ENCODE measurements at places on chromosomes 12 and 14.

GRCh38 chr12:2409656-2410265 lies 357.0 kb downstream of the CACNA1C start:
- DNase-seq: no peak

GRCh38 chr12:10278104-10278503 lies 29.6 kb upstream of the KLRD1 start:
- DNase-seq: no peak

DNA sequence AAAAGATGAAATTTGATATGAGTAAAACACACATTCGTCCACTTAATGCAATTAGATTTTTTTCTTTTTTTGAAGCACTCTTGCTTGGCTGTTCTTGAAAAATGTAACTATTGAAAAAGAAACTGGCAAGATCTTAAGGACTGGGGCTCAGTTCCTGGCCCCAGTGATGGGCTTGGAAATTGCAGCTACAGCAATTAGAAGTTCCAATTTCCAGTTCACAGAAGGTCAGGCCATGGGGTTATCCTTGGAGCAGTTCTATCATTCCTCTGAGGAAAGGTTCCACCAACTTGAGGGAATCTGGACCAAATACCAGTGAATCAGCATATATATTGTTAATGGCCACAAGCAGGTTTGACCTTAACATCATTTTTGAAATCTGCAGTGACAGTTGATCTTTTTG lies 18.9 kb downstream of the IGF1 start:
- DNase-seq: no peak

DNA sequence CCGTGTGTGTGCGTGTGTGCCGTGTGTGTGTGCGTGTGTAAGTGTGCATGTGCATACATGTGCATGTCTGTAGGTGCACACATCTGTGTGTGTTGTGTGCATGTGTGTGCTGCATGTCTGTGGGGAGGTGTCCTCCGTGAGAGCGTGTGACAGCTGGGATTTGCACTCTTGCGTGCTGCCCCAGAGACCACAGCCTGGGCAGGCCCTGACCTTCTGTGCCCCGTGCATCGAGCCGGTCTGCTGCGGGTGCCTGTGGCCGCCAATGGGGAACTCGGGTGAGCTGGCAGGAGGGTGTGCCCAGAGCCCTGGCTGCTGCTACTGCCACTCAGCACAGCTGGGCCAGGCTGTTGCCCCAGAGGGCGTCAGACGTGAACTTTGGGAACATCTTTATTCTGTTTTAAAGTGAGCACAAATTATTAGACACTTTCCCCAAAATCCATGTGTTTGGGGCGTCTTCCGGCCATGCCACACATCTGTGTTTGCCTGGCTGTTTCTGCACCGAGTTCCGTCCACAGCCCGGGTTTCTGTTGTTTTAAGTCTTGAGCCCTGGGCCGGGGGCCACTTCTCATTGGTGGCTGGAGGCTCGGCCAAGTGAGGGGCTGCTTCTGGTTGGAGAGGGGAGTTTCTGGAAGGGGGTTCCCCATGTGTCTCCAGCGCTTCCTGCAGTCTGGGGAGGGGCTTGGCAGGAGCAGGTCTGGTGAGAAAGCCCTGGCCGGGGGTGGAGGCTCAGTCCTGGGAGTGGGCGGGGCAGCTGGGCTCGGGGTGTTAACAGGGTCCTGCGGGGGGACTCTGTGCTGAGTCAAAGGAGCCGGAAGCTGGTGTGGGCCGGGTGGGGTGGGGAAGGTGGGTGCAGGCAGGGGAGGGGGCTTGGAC lies 7.6 kb downstream of the CEP170B start:
- peak; percentile 85 for DNase-seq

DNA sequence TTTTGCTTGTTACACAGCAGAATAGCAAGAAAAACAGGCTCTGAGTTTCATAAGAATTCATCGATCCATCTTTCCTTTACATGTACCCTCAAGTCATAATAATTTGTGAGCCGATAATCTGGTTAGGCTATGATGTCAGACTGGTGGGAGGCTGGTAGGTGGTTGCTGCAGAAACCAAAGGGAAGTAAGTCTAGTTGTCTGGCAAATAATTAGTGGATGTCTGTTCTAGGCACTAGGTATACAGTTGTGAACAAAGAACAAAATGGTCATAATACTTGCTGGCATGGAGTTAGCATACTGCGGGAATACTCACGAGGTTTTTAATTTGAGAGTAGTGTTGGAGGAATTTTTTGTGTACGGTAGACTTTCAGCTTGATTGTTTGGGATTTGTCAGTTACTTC lies 8.8 kb downstream of the SUSD6 start:
- no peak for DNase-seq

GRCh38 chr12:50314636-50315312 lies 31.5 kb upstream of the LIMA1 start:
- DNase-seq: peak; percentile 73

GRCh38 chr12:119412811-119413794 lies 78.6 kb downstream of the CCDC60 start:
- peak; percentile 77 for DNase-seq

- no peak for DNase-seq
Measured at GRCh38 chr12:112473056-112473455, 54.3 kb downstream of the PTPN11 start.

- no peak for DNase-seq
Measured at GRCh38 chr12:118553856-118554504, 177.6 kb downstream of the SUDS3 start.

- no peak for DNase-seq
Measured at GRCh38 chr12:1977588-1977987, 26.7 kb downstream of the DCP1B start.

GRCh38 chr12:27005495-27005894 lies 8.7 kb downstream of the TM7SF3 start:
- no peak for DNase-seq

GRCh38 chr14:99231161-99231849 lies 40.7 kb downstream of the BCL11B start:
- no peak for DNase-seq

- DNase-seq: no peak
Measured at GRCh38 chr14:47277703-47278102, 397.7 kb downstream of the MDGA2 start.

DNA sequence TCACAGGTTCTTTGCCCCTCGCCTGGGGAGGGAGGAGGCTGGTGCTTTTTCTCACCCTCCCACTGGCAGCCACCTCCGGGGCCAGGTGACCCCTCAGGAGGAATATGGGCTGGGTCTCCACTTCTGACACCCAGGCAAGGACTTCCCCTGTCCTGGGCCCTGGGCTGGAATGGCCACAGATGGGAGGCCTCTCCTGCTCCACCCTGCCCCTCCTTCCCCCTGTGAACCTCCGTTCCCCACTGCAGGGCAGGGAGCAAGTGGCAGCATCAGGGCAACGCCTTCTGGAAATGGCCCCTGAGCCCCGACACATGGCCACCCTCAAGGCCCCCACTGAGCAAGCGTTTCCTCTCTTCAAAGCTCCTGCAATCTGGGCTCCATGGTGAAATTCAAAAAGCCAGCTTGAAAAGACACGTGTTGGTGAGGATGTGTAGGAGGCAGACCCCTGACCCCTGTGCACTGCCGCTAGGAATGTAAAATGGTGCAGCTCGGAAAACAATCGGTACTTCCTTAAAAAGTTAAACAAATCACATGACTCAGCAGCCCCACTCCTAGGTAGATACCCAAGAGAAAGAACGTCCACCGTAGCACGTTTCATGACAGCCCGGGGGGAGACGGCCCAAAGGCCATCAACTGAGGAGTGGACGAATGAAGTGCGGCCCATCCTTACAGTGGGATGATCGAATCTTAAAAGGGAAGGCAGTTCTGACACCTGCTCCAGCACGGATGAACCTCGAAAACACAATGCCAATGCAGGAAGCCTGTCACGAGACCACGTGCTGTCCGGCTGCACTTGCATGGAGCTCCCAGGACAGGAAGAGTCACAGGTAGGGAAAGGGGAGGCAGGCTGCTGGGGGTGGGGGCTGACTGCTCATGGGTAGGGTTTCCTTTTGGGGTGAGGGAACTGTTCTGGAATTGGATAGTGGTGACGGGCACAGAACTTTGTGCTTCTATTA lies 11.5 kb downstream of the XRCC3 start:
- no peak for DNase-seq

GRCh38 chr14:23128969-23129758 lies 10.1 kb upstream of the CEBPE start:
- no peak for DNase-seq

DNA sequence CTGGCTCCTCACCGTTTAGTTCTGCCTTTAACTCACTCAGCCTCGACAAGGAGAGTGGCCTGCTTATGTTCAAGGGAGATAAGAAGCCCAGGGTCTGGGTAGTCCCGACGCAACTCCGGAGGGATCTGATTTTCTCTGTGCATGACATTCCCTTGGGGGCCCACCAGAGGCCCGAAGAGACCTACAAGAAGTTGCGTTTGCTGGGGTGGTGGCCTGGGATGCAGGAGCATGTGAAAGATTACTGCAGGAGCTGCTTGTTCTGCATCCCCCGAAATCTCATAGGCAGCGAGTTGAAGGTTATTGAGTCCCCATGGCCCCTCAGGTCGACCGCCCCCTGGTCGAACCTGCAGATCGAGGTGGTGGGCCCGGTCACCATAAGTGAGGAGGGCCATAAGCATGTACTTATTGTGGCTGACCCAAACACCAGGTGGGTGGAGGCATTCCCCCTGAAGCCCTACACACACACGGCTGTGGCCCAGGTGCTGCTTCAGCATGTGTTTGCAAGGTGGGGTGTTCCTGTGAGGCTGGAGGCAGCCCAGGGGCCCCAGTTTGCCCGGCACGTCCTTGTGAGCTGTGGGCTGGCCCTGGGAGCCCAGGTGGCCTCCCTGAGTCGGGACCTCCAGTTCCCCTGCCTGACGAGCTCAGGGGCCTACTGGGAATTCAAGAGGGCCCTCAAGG lies 13.1 kb downstream of the CBLN3 start:
- DNase-seq: no peak

DNA sequence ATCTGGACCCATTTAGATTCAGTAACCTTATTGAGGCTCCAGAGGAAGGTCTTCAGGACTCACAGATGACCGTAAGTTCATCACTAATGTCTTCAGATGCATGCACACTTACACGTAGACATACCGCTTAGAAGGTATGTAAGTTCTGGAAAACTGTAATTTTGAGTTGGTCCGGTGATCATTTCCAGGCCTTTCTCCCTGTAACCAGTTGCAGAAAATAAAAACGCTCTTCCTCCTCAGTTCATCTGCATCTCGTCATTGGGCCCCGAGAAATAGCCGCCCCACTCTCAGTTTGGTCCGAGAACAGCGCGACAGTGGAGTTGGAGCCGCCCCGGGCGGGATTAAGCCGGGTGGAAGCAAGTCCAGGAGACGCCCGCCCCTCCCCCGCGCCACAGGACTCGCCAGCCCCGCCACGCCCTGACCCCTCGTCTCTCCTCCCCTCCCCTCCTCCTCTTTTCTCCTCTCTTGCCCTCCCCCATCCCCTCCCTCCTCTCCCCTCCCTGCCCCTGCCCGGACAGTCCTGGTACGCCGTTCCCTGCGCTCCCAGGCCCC lies 83.7 kb downstream of the TNFAIP2 start:
- peak; percentile 90 for DNase-seq

- no peak for DNase-seq
Measured at GRCh38 chr12:92027243-92027642, 118.4 kb downstream of the BTG1 start.

- DNase-seq: peak; percentile 12
Measured at GRCh38 chr12:71725011-71725410, 29.7 kb upstream of the RAB21 start.

DNA sequence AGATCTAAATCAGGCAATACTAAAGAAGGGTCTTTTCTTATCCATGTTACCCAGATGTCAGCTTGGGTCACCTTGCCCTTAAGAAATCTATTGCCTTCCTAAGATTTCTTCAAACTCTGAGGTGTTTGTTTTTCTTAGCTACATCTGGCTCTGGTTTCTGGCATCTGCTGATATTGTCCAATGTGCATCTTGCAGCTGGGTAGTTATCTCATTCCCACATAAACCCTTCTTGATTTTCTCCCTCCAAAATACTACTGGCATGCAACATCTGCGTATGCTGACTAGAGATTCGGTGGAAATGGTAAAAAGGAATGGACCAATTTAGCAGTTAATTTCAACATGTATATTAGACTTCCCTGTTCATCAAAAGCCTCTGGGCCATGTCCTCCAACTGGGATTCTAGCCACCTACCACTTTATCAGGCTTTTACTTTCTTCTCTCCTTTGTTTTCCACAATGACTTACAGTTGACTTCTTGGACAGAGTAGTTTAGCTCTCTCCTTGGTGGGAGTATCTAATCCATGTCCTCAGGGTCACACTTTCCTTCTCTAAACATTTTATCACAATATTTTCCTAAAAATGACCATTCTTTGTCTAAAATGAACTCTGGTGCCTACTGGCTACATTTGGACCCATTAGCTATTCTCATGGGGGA lies 324.8 kb upstream of the FAR2 start:
- no peak for DNase-seq

DNA sequence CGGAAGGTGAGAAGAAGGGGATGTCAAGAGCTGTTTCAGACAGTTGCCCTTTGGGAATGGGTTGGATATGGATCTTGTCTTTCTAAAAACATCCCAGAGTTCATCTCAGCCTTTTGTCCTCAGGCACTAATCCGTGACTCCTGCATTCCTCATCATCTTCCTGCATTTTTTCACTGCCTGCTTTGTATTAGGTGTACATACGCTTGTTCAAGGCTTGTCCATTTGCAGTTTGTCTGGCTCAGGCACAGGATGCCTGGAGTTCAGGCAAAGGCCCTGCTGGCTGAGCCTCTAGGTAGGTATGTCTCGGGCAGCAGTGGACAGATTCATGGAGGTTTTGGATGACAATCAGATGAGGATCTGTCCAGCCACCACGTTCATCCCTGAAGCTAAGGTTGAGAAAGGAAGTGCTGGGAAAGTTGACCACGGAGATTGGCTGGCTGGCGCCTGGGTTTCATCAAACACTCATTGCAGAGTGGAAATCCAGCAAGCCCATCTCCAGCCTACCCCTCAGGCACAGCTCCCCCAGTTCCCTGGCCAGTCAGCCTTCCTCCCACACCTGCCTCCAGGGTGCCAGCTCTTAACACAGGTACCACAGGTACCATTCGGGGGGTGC lies 12.4 kb upstream of the TMEM106C start:
- DNase-seq: no peak
